ENCODE measurements at places on chromosomes 6 and 20.

- peak; percentile 5 for DNase-seq
These were observed 182.6 kb downstream of the RNGTT start for GRCh38 chr6:88780714-88781389.

GRCh38 chr6:36559011-36559793 is 11.9 kb upstream of the STK38 start:
- DNase-seq = no peak

DNA sequence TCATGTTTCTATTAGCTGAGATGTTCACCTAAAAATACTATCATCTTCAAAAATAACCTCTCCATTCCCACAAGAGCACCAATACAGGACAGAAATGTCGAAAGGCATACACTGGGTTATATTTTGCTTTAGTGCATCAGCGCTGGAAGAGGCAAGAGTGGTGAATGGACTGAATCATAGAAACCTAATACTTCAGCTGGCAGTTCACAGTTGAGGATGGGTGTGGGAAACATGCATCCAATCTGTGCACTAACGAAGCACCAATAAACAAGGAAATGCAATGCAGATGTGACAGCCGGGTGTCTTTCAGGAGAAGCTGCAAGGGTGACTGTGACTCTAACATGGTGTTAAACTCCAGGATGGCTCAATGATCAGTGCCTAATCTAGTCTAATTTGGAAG is 365.8 kb downstream of the ESR1 start:
- peak; percentile 19 for DNase-seq

- DNase-seq = no peak
These were observed 1287.2 kb upstream of the CITED2 start for GRCh38 chr6:140661691-140662090.

DNA sequence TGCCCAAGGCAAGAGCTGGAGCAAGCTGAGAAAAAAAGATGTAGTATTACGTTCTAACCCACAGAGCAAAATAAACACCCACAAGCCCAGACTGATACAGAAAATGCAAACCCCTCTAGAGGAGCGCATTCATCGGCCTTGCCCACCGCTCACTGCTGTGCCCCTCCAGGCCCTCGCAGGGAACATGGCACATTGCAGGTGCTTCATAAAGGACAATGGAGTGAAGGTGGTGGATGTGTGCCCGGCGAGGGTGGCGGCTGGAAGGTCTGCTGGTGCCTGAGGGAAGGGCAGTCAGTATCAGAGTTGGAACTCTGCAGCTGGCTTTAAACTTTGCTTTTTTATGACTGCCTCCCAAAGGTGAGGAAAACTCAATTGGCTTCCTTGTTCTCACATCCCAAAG is 18.5 kb upstream of the IRF4 start:
- DNase-seq = no peak

DNA sequence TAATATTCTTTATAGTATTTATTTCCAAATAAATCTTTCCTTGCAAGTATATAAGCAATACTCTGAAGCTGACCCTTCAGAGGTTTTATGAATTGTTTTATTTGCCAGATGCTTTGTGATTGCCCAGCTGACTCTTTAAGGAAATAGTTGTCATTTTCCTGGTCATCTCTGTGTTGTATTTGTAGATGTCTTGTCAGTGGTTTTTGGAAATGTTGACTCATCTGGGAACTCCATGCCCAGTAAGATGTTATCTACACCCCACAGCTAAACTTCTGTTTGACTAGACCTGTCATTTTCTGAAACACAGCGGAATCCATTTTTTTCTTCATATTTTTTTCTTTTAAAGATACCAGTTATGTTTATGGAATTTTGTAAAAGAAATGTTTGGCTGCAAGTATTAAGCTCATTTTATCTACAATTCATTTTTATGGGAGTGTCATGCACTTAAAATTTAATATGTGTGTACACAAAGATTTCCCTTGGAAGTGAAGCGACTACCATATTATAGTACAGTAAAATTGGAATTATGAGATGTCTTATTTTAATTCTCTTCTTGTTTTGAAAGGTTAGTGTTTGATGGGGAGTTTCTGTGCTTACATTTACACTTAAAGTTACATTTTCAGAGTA is 491.0 kb downstream of the NKAIN2 start:
- DNase-seq = no peak

- no peak for DNase-seq
These were observed 81.7 kb downstream of the QKI start for GRCh38 chr6:163496205-163496604.

Data from BJ (cell line).